ENCODE measurements at places on chromosomes 2 and 18.

- DNase-seq = no peak
These were observed 37.5 kb upstream of the ZNF385B start for GRCh38 chr2:179898873-179899272.

- DNase-seq = no peak
These were observed 6.7 kb downstream of the LDLRAD4 start for GRCh38 chr18:13225261-13225660.

- DNase-seq = no peak
These were observed 12.0 kb downstream of the ARHGEF4 start for GRCh38 chr2:130848526-130849210.

DNA sequence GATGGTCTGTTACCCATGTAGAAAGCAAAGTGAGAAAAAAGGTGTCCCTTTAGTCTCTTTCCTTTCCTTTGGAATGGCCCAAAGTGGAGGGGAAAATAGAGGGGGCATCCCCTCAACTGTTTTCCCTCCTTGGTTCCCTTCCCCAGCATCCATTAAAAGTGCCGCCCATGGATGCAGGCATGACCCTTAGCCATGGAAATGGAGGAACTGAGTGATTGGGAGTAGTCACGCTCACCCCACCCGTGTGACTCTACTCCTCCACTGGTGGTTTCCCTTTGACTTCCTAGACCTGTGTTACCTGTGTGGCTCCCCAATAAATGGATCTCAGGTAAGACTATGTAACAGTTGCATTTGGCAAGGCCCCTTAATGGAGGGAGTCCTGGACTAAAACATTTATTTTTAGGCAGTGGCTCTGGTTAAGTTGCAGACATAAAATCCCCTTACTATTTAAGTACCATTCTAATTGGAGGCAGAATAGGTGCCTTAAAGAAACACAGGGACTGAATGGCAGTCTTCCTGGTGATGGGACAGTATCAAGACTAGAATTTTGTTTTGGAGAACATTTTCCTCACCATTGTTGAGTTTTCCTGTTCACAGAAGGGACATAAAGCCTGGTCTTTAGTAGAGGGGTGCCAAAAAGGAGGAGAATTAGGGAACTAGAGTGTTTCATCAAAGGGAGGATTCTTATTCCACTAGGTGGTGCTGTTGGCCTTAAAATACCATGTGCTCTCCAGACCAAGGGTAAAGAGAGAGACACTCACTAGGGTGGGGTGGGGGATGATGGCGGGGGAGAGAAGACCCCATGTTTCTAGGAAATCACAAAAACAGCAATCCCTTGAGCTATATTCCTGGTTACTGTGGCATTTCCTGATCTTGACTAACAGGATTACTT lies 25.7 kb upstream of the PLA2R1 start:
- no peak for DNase-seq

GRCh38 chr2:217911283-217912097 lies 91.3 kb downstream of the TNS1 start:
- no peak for DNase-seq

- no peak for DNase-seq
These were observed 297.9 kb downstream of the LRATD1 start for GRCh38 chr2:14930441-14930840.

DNA sequence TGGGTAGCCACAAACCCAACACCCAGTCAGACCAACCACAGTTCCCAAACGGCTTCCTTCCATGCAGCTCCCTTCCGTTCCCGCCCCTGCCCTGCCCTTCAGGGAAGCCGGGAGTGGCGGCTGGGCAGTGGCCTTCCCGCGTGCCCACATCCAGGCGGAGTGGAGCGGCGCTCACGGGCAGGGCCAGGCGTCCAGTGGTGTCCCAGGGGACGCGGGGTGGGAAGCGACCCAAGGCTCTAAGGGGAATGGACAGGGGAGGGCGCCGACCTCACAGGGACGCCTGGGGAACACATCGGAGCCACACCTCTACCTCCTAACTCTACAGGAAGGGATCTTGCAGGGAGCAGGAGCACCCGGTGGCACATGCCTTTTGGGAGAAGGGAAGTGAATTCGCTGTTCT lies 225.9 kb upstream of the MGAT5 start:
- no peak for DNase-seq

- no peak for DNase-seq
These were observed 465.6 kb upstream of the TRIB2 start for GRCh38 chr2:12251121-12251520.

GRCh38 chr18:8036551-8036950 lies 469.4 kb downstream of the PTPRM start:
- DNase-seq = no peak

- DNase-seq = peak; percentile 17
These were observed 3.2 kb downstream of the SLC39A10 start for GRCh38 chr2:195659982-195660890.

DNA sequence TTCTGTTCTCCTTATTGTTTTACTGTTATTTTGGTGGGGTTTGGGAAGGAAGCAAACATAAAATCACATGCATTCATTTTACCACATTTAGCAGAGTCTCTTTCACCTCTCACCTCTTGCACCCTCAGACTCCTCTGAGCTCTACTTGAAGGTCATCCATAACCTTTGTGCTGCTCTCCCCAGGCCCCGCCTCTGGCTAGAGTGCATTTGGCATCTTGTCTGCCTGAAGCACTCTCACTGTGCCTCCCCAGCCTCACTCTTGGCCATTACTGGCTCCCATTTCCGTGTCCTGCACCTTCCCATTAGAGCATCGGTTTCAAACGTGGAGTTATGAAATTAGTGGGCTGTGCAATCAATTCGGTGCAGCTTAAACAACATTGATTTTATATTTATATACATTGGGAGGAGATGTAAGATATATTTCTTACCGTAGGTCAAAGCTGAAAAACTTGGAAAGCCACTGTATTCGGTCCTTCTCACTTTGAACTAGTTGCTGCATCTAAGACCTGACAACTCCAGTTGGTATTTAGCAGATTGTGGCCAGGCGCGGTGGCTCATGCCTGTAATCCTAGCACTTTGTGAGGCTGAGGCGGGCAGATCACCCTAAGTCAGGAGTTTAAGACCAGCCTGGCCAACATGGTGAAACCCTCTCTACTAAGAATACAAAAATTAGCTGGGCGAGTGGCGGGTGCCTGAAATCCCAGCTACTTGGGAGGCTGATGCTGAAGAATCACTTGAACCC lies 6.9 kb upstream of the ZFAND2B start:
- no peak for DNase-seq

DNA sequence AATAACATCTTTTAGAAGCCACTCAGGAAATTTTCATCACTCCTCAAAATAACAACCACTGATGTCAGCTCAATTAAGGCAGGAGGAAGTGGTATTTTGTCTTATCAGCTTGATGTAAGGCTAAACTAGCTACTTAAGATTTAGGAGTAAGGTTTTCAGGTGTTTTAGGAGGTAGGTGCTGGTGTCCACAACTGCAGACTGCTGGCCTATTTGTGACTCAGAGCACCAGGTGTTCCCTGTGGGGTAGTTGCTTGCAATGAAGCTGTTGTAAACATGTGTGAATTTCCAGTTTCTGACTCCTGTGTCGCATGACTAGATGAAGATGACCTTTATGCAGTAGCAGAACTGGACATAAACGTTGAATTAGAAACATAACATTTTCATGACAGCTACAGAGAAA lies 164.2 kb downstream of the THSD7B start:
- DNase-seq = no peak

DNA sequence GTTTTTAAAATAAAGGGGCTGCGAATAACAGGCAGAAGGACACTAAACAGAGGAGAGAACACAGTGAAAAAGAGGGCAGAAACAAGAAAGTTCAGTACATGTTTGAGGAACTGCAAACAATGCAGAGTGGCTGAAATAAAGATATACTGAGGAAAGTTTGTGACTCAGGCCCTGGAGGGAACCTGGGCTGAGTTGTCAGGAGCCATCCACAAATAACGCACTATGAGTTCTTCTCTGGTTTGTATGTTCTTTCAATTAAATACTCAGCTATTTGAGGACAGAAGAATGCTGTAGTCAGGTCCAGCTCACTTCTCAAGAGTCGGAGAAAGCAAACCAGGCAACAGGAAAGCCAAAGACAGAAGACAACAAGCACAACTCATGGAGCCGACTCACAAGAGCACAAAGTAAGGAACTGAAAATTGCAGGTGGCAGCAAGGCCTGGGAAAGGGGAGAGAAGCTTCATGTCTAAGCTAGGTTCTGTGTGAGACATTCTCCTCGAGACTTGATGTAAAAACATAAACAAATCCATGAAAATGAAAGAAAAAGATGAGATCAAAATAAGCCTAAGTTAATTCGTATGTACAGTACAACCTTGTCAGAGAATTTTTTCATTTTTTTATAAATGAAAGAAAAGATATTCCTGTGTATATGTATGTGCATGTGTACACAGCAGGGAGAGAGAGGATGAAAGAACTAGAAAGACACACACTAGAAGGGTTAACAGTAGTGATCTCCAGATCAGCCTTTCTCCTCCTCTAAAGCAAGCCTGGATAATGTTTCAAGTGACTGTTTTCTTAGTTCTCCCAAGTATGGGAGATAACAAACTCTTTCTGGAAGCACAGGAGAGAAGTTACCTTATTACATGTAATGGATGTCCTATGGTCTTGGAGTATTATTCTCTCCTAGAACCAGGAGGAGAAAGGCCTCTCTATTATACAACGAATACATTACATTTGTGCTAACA lies 41.5 kb downstream of the CHN1 start:
- no peak for DNase-seq

DNA sequence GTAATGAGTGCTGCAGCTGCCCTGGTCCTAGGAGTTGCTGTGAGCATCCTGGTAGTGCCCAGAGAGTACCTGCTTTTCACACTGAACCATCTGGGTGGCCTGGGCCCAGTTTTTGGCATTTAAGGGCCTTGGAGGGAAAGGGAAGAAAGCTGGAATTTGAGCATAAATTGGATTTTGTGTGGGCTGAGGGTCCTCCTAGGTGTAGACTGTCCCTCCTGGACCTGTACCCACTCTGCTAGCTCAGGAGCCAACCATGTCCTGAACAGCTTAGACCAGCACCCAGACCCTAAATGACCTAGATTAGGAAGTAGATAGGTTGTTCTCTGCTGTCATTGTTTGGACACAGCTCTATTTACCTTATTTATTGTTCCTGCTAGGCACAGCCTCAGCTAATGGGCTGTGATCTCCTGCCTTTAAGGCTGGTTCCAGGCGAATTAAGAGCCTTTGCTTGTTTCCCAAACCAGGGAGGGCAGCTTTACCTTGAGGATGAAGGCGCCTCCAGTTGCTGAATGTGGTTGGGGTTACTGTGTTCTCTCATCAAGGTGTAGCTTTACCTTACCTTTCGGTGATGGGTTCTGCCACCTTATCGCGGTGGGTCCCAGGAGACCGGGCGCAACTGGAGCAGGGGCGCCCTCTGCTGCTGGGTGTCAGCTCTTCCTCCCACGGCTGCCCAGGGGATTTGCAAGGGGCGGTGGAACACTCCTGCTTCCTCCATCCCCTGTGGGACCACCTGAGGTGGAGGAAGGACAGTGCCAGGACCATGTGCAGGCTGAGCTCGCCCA lies 34.4 kb downstream of the ITGA6 start:
- peak; percentile 52 for DNase-seq

GRCh38 chr2:201122276-201122675 lies 6.3 kb downstream of the CFLAR start:
- DNase-seq = no peak

GRCh38 chr18:13242797-13243196 lies 24.2 kb downstream of the LDLRAD4 start:
- DNase-seq = no peak

DNA sequence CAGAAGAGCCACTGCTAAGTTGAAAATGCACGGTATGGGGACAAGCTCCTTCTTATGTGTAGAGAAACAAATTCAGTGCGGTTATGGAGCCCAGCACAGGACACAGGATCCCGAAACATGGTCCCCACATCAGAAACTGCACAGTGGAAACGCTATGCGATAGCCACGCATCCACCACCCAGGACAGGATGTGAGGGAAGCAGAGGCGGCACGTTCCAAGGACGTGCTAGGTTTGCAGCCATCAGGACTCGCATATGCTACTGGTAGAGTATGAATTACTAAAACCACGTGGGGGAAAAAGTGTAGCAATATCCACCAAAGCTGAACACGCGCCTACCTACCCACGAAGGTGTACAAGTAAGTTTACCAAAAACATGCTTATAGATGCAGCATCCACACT lies 34.7 kb upstream of the SNTG2 start:
- no peak for DNase-seq

GRCh38 chr2:212974692-212975091 lies 176.7 kb downstream of the IKZF2 start:
- DNase-seq = no peak

DNA sequence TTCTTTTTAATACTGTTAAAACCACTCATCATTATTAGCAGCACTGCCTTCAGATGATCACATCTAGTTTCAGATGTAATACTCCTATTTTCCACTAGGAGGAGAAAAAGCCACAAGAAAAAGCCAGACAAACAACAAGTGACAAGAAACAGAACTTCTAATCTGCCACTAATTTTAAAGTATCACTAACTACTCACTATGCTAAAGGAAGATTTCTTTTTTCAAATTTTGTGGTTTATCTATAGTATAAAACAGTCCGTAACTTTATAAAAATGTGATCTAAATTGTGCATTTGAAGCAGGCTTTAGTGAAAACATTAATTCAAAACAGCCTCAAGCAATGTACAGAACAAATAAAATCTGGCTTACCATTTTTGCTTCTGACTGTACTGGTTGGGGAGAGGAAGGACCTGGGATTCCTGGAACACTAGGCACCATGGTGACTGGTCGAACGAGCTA lies 56.8 kb downstream of the ATF2 start:
- no peak for DNase-seq

DNA sequence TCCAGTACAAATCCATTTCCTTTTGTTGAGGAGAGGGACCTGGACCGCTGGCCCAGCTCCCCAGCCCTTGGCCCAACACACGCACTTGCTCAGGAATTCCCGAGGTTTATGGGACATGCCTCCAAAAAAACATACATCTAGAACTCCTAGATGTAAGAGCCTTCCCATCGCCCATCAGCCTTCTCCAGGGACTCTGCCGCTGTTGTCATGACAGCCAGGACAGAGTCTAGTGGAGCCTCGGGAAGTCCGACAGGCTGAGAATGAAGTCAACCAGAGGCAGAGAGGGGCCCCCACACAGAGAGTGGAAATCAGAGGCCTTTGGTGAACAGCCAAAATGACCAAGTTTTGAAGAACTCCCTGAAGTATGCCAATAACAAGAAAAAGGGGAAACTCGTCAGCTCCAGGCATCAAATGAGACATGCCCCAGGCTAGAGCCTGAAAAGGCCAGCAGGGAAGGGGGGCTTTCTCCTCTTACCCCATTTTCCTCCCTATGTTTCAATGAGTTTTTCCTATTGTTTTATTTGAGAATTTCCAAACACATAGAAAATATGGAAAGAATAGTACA lies 43.2 kb upstream of the CAB39 start:
- no peak for DNase-seq

GRCh38 chr2:15796167-15796942 lies 144.0 kb upstream of the MYCN start:
- DNase-seq = no peak

- no peak for DNase-seq
These were observed 218.2 kb downstream of the NDUFA10 start for GRCh38 chr2:239806758-239807434.

DNA sequence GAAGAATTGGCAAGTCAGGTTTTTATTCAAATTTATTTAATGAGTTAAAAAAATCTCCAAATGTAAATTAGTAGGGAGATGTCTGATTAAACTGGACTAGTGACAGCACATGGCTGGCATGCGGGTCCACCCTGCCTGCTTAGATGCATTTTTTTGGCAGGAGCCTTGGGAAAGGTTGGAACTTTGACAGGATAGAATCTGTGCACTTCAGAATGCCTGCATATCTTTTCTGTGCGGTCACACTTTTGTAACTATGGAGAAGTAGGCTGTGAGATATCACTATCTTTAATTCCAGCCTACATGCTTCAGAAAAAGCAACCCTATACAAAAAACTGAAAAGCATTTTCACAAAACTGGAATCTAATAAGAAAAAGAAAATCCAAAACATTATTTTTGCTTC lies 317.8 kb downstream of the MBD2 start:
- DNase-seq = no peak

Data from stimulated activated CD8-positive, alpha-beta memory T cell treated with anti-CD3 and anti-CD28 coated beads, Interleukin-15, amount 100 ng/mL, for 4 hours (primary cell).